ENCODE measurements at places on chromosomes 13 and 19.

GRCh38 chr13:20891768-20892167 lies 10.8 kb downstream of the XPO4 start:
- no peak for DNase-seq

DNA sequence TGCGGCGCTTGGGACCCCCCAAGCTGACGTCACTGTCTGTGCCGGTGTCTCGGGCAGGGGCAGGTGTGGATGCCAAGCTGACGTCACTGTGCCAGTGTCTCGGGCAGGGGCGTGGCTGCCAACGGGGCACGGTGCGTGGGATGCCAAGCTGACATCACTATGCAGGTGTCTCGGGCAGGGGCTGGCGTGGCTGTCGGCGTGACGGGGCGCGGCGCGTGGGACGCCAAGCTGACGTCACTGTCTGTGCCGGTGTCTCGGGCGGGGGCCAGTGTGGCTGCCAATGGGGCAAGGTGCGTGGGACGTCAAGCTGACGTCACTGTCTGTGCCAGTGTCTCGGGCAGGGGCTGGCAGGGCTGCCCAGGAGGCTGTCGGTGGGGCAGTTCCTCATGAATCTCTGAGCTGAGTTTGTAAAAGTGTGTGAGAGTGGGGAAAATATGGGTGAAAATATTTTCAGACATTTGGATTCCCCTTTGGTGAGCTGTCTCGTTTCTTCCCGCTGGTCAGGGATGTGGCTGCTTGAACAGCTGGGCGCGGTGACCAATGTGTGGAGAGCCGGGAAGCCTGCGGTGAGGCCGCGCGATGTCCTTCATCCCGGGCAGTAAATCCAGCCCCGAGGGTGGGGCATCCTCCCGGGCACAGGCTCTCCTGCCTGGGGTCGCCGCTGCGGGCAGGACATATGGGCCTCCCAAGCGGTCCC lies 25.2 kb downstream of the MCF2L start:
- no peak for DNase-seq

DNA sequence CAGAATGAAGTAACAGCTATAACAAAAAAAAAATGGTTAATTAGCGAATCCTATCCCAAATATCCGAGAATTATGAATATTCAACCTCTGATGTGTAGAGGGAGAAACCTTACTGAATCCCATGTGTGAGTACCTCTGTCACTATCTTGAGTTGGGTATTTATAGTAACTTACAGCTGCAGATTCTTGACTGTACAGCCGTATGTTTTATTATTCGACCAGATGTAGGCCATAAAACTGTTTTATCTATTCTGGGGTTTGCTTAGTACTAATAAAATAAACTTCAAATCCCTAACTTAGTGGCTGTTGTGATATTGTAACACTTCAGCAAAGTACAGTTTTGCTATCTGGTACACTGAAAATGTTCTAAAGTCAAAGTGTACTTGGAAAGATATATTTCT lies 120.0 kb downstream of the EFNB2 start:
- no peak for DNase-seq

DNA sequence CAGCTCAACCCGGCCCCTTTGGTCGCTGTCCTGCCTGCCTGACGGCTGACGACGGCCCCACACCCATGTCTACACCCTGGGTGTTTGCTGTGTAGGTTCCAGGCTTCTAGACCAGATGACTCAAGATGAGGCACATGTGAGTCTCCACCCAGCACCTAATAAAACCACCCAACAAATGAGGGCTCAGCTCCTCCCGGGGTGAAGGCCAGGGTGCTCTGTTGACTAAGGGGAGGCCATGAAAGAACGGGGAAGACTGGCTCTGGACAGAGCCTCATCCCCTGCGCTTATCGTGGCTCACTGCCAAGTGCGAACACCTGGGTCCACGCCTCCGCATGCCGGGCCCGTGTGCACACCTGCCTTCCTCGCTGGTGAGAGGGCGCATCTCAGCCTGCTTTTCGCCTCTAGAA lies 39.6 kb downstream of the COL4A2 start:
- DNase-seq = no peak

- no peak for DNase-seq
Observed at GRCh38 chr19:46049597-46049996, 8.8 kb upstream of the IGFL4 start.

GRCh38 chr13:112903071-112903577 lies 65.9 kb upstream of the MCF2L start:
- DNase-seq = no peak

DNA sequence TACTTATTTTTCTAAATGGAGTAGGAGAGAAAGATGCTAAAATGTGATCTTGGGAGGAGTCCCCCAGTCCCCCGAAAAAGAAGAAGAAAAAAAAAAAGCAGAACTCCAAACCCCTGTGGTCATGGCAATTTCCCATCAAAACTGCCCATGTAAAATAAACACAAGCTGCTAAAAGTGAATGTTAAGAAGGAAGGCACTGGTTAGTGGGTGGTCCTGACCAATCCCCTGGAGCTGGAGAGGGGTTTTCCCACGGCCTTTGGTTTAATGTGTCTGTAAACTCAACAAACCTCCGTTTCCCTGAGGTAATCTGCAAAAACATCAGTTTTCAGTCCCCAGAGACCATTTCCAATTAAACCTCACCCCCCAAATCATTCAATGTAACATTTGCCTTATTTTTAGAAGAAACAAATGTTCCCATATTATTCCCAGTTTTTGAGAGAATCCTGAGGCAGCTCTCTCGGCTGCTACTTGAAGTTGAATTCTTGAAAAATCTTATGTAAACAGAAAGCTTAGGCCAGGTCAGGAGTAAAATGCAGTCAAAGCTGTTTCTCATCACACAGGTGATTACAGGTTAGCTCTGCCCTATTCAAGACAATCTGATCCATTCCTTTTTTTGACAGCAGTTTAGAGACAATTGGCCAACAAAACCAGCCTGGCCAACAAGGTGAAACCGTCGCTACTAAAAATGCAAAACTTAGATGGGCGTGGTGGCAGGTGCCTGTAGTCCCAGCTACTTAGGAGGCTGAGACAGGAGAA lies 17.0 kb downstream of the RAB3D start:
- no peak for DNase-seq

- no peak for DNase-seq
Observed at GRCh38 chr13:89514534-89515312, 1832.8 kb upstream of the MIR17HG start.

- DNase-seq = no peak
Observed at GRCh38 chr19:3710265-3710812, 2.2 kb downstream of the TJP3 start.

DNA sequence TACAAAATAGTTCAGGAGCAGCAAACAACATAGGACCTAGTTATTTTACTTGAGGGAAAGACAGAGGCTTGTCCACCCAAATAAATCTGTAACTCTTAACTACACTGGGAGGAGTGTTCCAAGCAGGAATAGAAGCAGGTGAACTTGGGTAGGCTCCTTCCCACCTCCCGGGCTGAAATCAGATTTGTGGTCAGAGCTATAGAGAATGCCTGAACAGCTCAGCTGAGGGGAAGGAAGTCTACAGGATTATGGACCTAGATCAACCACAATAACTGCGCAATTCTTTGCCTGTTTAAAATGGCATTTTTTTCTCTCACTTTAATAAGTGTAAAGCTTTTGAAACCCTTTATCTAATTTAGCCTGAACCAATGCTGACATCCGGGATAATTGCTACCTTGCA lies 73.5 kb upstream of the IRS2 start:
- no peak for DNase-seq

GRCh38 chr13:113597391-113598080 lies 13.0 kb downstream of the TFDP1 start:
- DNase-seq = no peak

- no peak for DNase-seq
Observed at GRCh38 chr19:56995303-56995702, 124.5 kb upstream of the USP29 start.

DNA sequence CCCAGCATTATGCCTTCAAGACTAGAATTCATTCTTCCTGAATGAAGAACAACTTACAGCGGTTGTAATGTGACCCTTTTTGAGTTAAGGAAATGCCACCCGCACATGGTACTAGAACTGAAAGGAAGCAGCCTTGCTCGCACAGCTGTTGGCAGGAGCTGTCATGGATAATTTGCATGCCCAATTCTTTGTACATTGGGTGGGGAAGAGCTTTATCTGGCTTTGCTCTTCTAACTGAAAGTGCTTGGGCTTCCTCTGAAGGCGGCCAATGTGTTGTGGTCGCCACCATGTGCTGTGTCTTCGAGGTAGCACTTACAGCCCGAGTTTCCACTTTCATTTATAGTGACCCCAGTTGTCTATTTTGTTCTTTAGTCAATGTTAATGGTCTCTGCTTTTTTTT lies 3.4 kb downstream of the CCNE1 start:
- no peak for DNase-seq

- DNase-seq = no peak
Observed at GRCh38 chr19:7773841-7774240, 10.8 kb downstream of the CLEC4M start.

- DNase-seq = no peak
Observed at GRCh38 chr19:23439623-23440022, 44.4 kb upstream of the ZNF91 start.

DNA sequence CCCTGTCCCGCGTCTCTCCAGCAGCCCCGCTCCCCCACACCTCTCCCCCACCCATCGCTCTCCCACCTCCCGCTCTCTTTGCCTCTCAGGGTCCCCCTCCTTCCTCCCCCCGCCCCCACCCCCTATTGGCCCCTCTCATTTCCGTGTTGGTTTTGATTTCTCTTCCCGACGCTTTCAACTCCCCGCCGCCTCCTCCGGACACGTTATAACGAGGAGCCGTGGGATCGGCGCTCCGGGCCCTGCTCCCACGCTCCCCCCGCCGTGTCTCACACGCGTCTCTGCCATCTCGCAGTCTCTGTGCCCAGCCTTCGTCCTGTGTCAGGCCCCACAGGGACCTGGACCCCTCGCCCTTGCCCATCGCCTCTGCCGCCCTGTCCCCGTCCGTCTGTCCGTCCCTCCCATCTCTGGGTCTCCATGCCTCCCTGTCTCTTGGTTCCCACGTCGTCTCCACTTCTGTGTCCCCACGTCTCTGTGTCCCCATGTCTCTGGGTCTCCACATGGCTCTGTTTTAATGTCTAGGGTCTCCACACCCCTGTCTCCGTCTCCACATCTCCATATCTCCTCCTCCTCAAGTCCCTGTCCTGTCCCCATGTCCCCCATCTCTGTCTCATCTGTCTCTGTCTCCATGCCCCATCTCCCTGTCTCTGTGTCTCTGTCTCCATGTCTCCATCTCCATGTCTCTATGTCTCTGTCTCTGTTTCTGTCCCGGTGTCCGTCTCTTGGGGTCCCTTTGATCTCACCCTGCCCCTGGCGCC lies 13.1 kb downstream of the ERFL start:
- no peak for DNase-seq

DNA sequence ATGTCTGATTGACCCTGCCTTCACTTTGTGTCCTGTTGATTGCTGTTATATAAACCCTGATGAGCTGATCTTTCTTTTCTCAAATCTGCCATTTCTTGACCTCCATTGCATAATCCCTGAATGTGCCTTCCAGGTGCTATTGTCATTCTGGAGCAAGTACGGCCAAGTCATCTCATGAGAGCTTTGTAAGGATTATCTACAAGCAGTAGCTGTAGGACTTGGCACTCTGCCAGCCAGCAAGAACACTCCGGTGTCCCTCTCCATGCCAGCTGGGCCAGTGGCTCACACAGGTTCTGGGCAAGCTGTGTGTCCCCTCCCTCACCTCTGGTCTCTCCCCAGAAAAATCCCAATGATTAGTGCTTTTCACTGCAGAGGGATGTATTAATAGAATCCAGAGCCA lies 348.1 kb downstream of the FOXO1 start:
- DNase-seq = no peak

DNA sequence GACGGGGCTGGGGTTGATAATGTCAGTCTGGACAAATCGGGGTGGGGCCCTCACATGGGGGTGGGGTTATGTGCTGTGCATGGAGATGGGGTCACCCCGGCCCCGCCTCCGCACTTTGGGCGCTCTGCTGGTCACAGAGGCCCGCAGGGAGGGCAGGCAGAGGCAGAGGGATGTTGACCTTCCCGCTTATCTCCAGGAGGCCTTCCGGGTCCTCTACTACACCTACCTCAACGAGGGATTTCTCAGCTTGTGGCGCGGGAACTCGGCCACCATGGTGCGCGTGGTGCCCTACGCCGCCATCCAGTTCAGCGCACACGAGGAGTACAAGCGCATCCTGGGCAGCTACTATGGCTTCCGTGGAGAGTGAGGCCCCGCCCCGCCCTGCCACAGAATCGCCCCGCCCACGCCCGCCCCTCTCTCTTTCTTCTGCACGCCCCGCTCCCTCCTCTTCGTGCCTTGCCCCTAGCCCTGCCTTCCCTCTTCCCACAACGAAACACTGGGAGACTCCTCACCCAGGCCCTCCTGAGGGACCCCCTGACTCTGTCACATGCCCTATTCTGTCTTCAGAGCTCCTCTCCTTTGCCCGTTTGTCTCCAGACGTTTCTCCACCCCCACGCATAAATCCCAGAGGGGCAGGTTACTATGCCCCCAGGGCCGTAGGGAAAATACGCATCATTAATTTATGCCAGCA lies 32.8 kb downstream of the TMEM161A start:
- no peak for DNase-seq

- DNase-seq = no peak
Observed at GRCh38 chr13:23645851-23646250, 75.6 kb downstream of the TNFRSF19 start.

DNA sequence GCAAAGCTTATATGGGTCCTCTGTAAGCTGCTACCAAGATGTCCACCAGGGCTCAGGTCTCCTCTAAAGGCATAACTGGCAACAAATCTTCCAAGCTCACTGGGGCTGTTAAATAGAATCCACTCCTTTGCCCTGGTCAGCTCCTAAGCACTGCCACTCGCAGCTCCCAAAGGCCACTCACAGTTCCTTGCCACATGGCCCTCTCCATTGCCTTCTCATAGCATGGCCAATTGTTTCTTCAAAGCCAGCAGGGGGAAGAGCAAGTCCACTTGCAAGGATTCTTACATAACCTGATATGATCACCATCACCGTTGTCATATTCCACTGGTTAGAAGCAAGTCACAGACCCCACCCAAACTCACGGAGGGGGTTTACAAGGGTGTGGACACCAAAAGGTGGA lies 199.5 kb downstream of the SUCLA2 start:
- DNase-seq = no peak

- no peak for DNase-seq
Observed at GRCh38 chr19:29442094-29442493, 83.7 kb upstream of the VSTM2B start.

DNA sequence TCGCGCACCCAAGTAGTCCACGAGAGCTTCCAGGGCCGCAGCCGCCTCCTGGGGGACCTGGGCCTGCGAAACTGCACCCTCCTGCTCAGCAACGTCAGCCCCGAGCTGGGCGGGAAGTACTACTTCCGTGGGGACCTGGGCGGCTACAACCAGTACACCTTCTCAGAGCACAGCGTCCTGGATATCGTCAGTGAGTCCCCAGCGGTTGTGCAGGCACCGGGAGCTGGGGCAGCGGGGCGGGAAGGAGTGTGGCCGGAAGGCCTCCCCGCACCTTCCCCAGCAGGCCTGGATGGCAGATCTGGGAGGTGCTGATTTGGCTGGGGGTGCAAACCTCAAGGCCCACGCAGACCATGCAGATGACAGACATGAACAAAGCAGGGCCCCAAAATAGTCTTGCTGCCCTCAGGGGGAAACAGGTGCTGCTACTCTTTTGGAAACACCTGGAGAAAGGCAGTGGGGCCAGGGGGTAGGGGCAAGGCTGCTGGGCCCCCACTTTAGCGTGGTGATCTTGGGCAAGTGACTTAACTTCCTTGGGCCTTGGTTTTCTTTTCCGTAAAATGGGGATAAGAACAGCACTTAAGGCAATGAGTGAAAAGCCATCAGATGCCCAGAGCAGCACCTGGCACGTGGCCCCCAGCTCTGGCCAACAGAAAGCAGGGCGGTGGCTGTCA lies 4.0 kb downstream of the MAG start:
- no peak for DNase-seq

GRCh38 chr13:43905435-43906031 lies 25.8 kb downstream of the LACC1 start:
- DNase-seq = no peak

GRCh38 chr19:2089727-2090053 lies 6.4 kb downstream of the MOB3A start:
- DNase-seq = no peak

Data from stimulated activated CD4-positive, alpha-beta T cell treated with anti-CD3 and anti-CD28 coated beads, Interleukin-12 subunit alpha, Interleukin-12 subunit beta, amount 100 ng/mL, for 24 hours (primary cell).